ENCODE measurements at places on chromosomes 3 and 15.

DNA sequence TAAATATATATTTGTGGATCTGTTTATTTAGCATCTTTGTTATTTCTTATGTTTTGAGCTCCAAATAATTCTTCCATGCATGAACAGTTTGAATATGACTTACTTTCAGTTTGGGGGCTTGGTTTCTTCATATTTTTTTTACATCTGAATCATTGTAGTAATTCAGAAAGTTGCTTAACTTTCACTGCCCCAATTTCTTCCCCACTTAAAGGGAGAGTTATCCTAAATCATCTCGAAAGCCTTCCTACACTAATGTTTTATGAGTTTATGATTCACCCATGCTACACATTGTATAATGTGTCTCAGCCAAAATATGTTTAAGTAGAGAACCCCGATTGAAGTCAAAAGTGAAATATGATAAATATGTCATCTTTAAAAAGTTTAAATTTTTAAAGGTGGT, 47.8 kb downstream of the SPRED1 start:
- peak; percentile 37 for DNase-seq

GRCh38 chr15:50378776-50379175, 23.8 kb upstream of the GABPB1 start:
- DNase-seq: no peak

GRCh38 chr3:89042236-89042835, 65.1 kb upstream of the EPHA3 start:
- DNase-seq: peak; percentile 20

DNA sequence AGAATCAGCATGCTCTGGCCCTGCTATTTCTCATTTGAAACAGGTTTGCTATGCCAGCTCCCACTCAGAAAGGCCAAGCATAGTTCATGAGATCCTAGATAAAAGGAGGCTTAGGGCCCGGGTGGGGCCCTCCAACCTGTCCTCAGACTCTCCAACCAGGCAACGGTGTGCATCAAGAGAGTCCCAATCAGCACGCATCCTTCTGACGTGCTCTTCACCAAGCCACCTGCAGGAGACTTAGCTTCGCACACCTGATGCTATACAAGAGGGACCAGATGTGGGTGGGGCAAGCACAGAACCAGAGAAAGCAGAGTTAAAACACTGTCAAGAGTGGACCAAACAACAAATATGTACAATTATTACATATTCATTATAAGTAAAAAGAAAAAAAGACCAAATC, 17.3 kb downstream of the STIMATE start:
- no peak for DNase-seq

DNA sequence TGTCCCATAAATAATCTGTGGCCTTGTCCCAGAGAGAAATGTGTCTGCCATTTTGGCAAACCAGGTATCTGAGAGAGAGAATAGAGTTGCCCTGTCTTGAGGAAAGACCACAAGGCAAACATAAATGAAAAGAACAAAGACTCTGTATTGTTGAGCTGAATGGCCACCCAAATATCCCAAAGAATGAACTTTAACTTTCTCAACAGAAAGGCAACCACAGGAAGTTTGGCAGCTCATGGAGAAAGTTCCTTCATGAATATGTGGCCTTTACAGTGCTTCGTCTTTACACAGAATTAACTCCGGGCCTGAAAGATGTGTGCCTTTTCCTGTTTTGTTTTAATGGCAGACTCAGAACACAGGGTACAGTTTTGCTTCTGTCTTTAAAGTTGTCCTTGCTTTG, 41.4 kb upstream of the THBS1 start:
- peak; percentile 4 for DNase-seq

DNA sequence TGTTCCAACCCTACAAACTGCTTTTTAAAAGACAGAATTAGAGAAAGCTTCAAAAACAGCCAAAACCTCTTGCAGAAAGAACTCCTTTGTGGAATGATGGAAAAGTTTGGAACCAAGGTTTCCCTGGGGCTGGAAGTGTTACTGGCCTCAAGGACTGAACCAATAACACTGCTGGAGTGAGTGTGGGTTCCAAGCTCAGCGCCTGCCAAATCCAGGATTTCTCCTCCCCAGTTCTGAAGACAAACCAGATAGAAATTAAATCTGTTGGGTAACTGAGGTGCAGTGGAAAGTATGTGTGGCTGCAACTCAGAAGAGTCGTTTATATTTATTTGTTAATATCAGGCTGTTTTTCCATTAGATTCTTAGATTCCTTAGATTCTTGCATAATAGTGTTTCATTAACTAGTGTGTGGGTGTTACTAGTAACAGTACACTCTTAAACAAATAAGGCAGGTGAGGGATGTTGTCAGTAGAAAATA, 66.5 kb upstream of the FNDC3B start:
- peak; percentile 58 for DNase-seq

DNA sequence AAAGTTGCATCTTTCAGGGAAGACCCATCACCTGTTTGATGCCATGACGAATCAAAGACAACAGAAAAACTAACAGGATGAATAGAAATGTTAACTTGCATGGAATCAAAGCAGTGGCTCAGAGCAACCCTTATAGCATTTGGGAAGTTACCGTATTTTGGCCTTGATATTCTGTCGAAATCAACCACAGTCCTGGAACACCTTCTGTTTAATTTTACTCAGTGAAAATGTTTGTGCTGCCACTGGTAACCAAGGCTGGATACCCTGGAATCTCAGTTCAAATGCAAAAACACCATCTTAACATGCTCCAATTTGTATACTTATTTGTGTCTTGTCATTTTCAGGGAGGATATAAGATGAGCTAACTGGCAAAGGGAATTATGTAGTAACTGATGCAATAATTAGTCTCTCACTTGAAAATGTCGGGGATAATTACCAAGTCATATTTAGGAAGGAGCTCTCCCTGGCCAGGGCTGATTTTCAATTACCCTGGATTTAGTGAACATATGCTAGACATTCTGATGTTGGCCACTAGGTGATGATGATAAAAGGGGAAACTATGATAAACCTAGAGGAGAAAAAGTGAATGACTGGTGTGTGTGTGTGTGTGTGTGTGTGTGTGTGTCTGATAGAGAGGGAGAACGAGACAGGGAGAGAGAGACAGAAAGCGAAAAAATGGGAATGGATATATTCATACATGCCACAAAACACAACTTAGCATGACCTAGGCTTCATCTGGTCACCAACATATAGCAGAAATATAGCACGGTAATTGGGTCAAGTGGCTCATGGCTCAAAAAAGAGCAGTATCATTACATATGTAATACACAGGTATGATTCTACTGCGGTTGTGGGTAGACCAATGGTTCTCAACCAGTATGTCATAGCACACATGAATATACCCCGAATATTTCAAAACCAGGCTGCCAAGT, 19.0 kb upstream of the PRICKLE2 start:
- peak; percentile 62 for DNase-seq

DNA sequence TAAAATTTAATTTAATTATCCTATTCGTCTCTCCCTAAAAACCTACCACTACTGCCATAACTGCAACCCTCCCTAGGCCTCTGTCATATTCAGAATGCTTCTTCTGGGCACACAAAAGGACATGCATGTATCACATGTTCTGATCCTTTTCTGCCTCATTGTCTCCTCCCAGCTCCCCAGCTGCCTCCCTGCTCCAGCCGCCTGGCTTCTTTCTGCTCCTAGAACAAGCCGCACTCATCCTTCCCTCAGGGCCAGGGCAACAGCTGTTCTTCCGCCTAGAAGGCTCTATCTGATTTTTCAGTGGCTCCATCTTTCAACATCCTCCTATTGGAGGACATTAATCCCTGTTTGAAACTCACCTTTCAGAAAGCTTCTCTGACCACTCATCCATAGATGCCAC, 38.6 kb downstream of the TMED3 start:
- DNase-seq: no peak

GRCh38 chr3:141384575-141384974, 16.3 kb downstream of the ZBTB38 start:
- no peak for DNase-seq

GRCh38 chr3:87766721-87767120, 292.1 kb downstream of the CGGBP1 start:
- no peak for DNase-seq

- DNase-seq: no peak
Observed at GRCh38 chr15:73955326-73955725, 29.1 kb downstream of the LOXL1 start.

DNA sequence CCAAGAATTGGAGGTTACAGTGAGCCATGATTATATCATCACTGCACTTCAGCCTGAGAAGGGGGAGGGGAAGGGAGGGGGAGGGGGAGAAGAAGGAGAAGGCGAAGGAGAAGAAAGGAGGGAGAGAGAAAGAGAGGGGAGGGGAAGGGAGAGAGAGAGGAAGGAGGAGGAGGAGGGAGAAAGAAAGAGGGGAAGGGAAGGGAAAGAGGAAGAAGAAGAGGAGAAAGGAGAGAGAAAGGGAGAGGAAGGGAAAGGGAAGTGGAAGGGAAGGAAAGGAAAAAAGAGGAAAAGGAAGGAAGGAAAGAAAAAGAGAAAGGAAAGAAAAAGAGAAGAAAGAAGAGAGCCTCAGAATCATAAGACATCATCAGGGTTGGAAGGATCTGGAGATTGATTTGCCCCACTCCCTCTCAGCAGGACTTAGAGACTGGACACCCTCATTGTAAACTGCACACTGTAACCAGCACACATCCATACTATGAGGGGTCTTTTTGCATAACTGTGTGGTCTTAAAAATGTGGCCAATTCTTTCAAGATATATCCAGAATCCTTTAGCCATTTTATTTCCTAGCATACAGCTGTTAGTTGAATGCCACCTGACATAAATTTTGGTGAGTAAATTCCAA, 130.9 kb downstream of the CMSS1 start:
- DNase-seq: no peak

GRCh38 chr3:130712718-130713423, 33.8 kb downstream of the PIK3R4 start:
- no peak for DNase-seq

DNA sequence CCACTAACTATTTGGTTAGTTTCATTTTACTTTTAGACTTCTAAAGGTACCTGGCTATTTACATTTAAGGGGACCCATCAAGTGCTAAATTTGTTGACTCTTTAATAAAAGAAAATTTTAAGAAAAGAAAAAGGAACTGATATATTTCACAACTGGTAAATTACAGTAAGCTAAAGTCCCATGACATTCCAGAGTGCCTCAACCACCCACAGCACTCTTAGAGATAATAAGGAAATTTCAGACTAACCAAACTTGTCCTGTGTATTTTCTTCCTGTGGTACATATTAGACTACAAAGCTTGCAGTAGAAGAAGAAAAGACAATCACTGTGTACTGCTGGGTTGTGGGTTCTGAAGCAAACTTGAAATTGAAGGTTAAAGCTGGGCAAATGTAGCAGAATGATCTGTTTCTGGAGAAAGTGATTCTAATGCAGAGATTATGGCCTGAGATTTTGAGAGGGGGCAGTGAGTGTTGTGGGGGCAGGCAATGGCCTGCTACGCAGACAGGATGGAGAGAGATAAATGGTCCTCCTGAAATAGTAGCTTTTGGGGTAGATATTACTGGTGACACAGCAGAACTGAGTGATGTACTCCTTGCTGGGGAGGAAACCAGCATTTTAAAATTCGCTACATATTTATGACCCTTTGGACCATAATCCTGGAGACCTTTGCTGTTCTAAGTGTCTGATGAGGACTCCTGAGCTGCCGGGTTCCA, 24.5 kb upstream of the MFSD1 start:
- DNase-seq: no peak

All from GM23248 (cell line).